BE2C (cell line): ENCODE measurements at places on chromosomes 13 and 19.
A peak's percentile ranks its signal among the peaks of the same experiment; 100 is the strongest.

GRCh38 chr19:38337360-38337653 lies 1.7 kb downstream of the CATSPERG start:
- no peak for DNase-seq

DNA sequence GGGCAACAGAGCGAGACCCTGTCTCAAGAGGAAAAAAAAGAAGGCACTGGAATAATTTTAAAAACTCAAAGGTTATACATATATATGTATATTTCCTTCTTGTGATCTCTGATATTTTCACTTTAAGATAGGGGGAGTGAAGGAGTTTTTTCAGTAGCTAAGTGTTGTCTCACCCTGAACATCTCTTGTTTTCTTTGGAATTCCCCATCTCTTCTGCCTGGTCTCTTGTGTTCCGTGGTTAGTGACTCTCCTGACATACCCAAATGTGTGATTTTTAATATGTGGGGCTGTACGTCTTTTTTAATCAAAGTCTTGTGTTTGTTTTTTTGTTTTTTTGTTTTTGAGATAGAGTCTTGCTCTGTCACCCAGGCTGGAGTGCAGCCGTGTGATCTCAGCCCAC lies 15.3 kb upstream of the KCTD4 start:
- DNase-seq: no peak

GRCh38 chr13:84607261-84608013 lies 725.2 kb upstream of the SLITRK1 start:
- no peak for DNase-seq

DNA sequence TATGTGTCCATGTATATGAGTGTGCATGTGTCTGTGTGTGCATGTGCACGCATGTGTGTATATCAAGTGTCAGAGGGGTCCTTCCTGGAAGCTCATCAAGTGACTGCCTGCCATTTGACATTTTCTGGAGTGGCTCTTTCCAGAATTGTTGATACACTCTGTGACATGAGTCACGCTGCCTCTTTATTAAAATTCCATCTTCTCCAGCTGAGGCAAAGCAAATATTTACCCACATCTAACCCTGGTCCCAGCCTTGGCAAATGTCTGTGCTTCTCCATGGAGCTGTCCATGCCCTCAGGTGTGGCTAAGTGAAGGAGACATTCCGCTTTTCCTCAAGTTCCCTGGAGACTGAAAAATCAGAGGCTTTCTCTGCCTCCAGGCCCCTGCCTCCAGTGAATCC lies 88.2 kb upstream of the MBNL2 start:
- DNase-seq: no peak

GRCh38 chr19:48806518-48806817 lies 4.4 kb downstream of the BCAT2 start:
- DNase-seq: no peak

- DNase-seq: no peak
Observed at GRCh38 chr13:111642156-111642767, 321.8 kb downstream of the TEX29 start.

GRCh38 chr13:24910502-24911132 lies 146.6 kb downstream of the RNF17 start:
- DNase-seq: no peak

DNA sequence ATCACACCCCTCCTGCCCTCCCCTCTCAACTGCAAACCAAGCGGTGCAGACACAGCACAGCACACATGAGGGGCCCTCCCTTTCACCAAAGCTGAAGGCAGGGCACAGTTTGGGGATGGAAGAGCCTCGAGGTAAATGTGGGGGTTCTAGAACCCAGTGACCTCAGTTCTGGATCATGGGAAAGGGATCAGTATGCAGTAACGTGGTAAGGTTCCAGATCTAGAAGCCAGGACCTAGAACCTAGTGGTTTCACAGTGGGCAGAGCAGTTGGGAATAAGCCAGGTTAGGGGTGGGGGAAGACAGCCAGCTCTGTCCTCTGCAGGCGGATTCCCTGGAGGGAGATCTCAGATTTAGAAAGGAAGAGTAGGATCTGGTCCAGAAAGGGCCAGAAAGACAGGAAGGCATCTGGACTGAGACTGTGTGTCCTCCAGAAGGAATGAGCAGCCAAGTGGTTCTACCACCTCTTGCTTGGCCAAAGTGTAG lies 3.1 kb downstream of the FTL start:
- DNase-seq: no peak

DNA sequence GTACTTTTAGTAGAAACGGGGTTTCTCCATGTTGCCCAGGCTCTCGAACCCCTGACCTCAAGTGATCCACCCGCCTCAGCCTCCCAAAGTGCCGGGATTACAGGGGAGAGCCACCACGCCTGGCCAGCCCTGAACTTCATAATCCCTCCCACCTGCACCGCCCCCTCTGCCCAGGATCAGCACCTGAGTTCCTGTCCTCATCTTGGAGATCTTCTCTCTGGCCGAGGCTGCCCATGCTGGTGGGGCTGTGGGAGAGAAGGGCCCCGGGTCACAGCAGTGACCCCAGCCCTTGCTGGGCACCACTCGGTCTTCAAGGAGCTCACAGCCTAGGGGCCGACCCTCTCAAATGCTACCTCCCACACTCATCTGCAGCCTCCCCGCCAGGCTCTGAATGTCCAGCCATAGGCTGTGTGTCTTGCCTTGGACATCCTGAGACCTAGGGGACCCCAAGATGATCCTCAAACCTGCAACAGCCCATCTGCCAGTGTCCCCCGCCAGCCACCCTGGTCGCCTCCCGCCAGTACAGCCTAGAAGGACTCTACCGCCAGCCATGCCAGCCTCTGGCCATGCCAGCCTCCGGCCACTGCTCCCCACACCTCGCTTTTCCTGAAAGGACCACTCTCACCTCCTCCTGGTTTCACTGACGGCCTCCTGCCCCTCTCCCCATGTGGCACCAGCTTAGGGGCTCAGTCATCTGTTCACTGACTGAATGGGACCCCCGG lies 1.5 kb downstream of the ATP8B3 start:
- DNase-seq: peak; percentile 11

DNA sequence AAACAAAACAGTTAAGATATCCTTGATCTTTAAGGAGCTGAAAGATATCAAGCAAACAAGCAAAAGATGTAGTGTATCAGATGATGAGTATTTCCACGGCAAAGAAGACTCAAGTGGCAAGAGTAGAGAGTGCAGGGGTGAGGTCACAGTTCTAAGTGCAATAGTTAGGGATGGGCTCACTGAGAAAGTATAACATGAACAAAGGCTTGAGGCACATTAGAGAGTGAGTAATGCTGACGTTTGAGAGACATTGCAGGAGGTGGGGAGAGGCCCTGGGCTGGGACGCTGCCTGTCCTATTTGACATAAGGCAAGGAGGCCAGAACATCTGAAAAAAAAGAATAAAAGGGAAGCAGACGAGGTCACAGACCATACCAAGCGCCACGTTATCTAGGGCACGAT lies 1.4 kb downstream of the DUXA start:
- no peak for DNase-seq

DNA sequence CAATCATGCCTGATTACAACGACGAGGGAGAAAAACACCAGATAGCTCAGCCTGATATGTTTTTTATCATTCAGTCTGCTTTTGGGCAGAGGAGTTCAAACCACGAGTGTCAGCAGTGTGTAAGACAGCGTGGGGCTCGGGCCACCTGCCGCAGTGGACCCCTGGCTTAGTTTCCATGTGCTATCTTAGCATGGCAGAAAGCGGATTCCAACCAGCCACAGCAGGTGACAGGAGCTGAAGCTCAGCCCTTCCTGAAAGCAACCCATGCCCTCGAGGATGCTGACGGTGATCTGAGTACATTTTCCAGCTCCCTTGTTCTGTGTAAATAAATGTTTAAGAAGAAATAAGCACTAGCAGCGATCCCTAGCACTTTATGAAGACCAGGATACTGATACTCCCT lies 32.2 kb upstream of the MBNL2 start:
- no peak for DNase-seq

GRCh38 chr19:7894612-7895309 lies 6.5 kb downstream of the LRRC8E start:
- no peak for DNase-seq

DNA sequence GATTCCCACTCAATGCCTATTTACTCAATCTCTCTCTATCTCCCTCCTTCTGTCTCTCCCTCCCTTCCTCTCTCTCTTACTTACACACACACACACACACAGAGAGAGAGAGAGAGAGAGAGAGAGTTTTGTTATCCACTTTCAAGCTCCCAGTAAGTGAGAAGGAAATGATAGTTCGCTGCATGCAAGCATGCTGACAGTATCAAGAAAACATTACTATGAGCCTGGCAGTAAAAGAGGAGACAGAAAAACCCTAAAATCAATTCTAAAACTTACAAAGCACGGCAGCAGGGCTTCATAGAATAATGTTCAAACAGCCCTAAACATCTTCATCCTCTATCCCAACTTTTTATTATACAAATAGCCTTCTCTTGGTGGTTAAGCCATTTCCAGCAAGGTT lies 171.9 kb downstream of the FOXO1 start:
- no peak for DNase-seq

DNA sequence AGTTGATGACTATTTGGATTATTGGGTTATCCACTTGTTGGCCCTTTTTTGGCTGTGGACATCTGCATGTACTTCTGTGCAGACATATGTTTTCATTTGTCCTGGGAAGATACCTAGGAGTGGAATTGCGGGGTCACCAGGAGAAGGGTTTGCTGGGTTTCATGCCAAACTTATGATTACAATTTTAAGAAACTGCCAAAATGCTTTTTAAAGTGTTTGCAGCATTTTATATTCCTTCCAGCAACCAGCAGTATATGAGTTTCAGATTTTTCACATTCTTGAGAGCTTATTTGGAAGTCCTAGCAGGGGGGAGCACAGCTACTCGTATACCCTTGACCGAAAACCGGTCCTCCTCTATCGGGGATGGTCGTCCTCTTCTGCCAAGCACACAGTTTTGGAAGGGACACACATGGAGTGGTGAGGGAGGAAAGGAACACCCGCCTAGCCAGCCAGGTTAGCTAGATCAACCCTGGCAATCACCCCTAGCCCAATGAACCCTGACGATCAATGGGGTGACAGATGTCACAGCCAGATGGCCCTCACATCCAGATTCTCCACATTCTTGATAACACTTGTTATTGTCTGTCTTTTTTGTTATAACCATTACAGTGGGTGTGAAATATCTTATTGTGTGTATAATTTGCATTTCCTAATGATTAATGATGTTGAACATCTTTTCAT lies 26.7 kb upstream of the RNF113B start:
- DNase-seq: no peak
